ENCODE measurements at places on chromosomes 2 and 18. TPM values are rescaled to one million over a fixed set of nuclear protein-coding genes. Genes with fewer than 3 reads are reported as not detected.

The LYG2 gene
- not detected for total RNA-seq

The BCL2L11 gene
- 6.4 TPM for total RNA-seq

The CDK15 gene
- total RNA-seq = not detected

The TRIM43 gene
- total RNA-seq = 0.13 TPM

The ITPRIPL1 gene
- not detected for total RNA-seq

The DSC3 gene
- 1.2 TPM for total RNA-seq

The GAD1 gene
- total RNA-seq = 0.71 TPM

The LRRFIP1 gene
- 65.1 TPM for total RNA-seq

The C2orf15 gene
- 0.64 TPM for total RNA-seq

The CTNNA2 gene
- 0.14 TPM for total RNA-seq

The CREG2 gene
- 14.2 TPM for total RNA-seq

The C2orf80 gene
- total RNA-seq = not detected

The CXCR4 gene
- 0.71 TPM for total RNA-seq

The MOCOS gene
- total RNA-seq = 4.4 TPM

The THUMPD2 gene
- 14.5 TPM for total RNA-seq

The MERTK gene
- 1.5 TPM for total RNA-seq

The SERPINB7 gene
- total RNA-seq = 2.0 TPM

The TTC31 gene
- total RNA-seq = 17.5 TPM

The TFPI gene
- 51.8 TPM for total RNA-seq

The AQP12B gene
- total RNA-seq = not detected

The MARCHF4 gene
- total RNA-seq = 27.7 TPM

The TCF23 gene
- not detected for total RNA-seq

The CCDC141 gene
- total RNA-seq = not detected

The ASIC4 gene
- 0.14 TPM for total RNA-seq

The COL4A4 gene
- total RNA-seq = 2.4 TPM

The RGPD3 gene
- total RNA-seq = 0.13 TPM

The VIT gene
- not detected for total RNA-seq

The WBP1 gene
- 80.7 TPM for total RNA-seq

The GREB1L gene
- 1.8 TPM for total RNA-seq

The ADGRF3 gene
- total RNA-seq = 0.23 TPM

The MYL12A gene
- total RNA-seq = 343 TPM

The TACR1 gene
- 0.23 TPM for total RNA-seq

The EGR4 gene
- 0.09 TPM for total RNA-seq

The PER2 gene
- 9.1 TPM for total RNA-seq

The FSHR gene
- total RNA-seq = not detected

The SNX17 gene
- total RNA-seq = 147 TPM

The FEV gene
- not detected for total RNA-seq

The DPY30 gene
- total RNA-seq = 112 TPM

The CHST10 gene
- 14.6 TPM for total RNA-seq

The SPEG gene
- total RNA-seq = 5.4 TPM

The LRRC30 gene
- total RNA-seq = not detected

The RGPD4 gene
- 0.07 TPM for total RNA-seq

The ACVR2A gene
- 3.8 TPM for total RNA-seq

Measured in A549 treated with GW870086 at 1 μM for 4 hours (cell line).